ENCODE measurements at places on chromosomes 5 and 9.
A peak's percentile ranks its signal among the peaks of the same experiment; 100 is the strongest.

DNA sequence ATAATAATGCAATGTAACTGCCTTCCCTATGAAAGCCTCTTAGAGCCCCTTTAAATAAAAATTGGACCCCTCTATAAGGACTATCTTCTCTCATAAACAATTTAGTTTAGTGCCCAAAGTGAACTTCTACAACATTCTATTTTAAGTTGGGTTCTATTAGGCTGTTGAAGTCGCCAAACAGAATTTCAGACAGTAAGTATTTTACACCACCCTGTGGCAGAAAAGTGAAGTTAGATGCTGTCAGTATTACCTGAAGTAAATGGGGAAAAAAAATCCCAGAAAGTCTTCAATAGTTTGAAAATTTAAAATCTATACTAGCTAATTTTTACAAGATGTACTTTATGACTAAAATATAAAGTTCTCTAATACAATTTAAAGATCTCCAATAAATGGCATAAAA lies 29.5 kb downstream of the CAAP1 start:
- no peak for DNase-seq

- DNase-seq = no peak
Observed at GRCh38 chr5:35186749-35187148, 43.5 kb downstream of the PRLR start.

GRCh38 chr9:135297456-135298075 lies 182.0 kb upstream of the PPP1R26 start:
- no peak for DNase-seq

GRCh38 chr9:69621730-69622460 lies 50.3 kb downstream of the APBA1 start:
- no peak for DNase-seq

DNA sequence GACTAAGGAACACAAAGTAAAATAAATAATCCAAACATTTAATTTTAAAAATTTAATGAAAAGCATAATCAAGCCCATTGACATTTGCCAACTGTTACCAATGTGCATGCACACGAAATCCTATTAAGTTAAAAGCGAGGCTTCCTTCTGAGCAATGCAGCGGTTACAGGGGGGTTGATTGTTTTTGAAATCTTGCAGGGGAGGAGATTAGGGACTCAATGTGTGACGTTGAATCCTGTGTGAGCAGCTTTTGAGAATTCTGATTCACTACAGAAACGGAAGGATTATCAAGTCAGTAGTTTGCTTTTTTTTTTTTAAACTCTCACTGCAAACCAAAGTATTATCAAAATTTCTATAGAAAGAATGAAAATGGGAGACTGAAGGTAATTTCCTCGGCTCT lies 109.5 kb downstream of the PRKACG start:
- no peak for DNase-seq

DNA sequence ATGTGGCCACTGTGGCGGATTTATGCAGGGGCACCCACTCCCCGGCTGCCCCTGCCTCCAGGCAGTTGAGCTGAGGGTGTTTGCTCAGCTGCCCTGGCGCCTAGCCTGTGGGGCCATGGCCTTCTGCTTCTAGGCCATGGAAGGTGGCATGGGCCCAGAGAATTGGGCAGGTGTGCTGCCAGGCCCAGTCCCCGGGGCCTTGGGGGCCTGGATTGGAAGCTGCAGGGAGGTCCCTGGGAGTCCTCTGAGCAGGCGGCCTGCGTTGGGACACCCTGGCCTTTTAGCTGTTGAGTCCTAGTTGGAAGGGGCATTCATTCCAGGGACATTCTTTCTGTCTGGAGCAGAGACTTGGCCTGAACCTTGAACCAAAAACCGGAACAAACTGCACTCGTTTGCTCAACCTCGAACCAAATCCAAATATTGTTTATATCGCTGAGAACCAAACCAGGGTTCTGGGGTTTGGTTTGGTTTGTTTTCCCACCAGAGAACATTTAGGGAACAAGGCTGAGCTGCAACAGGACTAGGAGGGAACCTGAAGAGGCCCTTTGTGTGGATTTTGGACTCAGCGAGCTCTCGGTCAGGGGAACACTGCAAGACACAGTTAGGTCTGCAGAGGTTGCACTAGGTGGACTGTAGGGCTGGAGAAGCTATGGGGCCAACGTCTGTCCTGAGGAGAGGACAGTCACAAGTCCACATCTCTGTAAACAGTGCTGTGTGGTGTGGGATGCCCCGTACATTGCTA lies 116.8 kb downstream of the BOD1 start:
- DNase-seq = no peak

- no peak for DNase-seq
Observed at GRCh38 chr5:113264046-113264445, 170.7 kb downstream of the TSSK1B start.

DNA sequence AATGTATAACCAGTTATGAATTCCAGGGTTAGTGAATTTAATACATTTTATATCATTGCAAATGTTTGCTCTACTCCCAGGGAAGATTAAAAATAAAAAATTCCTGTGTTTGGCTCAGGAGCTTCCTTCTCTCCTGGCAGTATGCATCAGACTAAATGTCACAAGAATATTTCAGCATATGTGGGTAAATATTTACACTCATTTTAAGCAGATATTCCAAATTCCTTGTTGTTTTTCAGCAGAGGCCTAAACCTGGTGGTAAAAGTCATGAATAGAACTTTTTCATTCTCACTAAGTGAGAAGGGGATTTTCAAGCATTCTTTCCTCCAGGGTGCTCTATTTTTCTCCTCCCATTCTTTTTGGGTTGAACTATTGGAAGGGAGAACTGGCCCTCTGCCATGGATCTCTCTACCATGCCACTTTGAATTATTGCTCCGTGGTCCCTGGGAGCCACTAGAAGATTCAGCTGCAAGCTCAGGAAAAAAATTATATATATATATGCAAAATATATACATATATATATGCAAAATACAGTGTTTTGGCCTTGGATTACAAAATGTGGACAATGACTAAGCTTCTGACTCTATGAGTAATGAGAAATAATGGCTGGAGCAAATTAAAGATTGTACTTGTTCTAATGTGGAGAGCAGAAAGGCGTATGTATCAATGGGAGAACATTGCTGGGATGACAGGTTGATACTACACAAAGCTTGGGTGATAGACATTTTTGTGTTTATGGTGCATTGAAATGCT lies 180.6 kb upstream of the PAPPA start:
- no peak for DNase-seq

DNA sequence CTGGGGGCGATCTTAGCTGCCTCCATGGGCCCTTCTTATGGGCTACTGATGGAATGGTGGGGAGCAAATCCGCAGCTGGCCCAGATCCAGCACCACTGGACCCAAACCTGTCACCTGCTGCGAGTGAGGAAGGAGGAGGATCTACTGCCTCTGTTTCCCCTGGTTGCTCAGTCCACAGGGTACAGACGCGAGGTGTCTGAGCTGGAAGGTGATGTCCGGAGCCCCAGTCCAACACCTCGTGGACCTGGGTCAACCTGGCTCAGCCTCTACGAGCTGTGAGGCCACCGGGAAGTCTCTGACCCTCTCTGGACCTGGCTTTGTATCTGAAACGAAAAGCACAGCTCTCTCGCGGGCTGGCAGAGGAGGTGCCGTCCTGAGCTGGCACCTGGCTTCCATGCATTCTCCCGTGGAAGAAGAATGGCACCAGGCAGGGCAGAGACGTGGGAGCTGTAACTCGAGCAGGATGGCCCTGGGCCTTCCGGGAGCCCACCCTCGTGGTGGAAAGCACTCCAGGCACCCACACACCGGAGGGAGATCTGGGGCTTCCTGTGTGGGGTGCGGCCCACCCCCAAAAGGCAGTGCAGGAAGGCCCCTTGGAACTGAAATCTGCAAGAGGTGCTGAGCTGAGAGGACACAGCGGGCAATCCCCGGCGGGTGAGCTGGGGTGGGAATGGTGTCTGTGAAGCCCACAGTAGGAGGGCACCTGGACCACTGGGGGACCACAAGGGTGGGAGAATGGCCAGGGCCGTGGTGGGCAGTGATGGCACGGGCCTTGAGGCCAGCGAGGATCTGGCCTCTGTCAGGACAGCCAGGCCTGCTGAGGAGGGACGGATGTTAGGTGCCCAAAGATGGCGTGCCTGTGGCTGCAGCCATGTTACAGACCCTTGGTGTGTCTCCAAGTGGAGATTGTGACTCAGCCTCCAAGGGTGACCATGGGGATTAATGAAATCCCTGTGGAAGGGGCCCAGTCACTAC lies 133.4 kb downstream of the OLFM1 start:
- DNase-seq = no peak

DNA sequence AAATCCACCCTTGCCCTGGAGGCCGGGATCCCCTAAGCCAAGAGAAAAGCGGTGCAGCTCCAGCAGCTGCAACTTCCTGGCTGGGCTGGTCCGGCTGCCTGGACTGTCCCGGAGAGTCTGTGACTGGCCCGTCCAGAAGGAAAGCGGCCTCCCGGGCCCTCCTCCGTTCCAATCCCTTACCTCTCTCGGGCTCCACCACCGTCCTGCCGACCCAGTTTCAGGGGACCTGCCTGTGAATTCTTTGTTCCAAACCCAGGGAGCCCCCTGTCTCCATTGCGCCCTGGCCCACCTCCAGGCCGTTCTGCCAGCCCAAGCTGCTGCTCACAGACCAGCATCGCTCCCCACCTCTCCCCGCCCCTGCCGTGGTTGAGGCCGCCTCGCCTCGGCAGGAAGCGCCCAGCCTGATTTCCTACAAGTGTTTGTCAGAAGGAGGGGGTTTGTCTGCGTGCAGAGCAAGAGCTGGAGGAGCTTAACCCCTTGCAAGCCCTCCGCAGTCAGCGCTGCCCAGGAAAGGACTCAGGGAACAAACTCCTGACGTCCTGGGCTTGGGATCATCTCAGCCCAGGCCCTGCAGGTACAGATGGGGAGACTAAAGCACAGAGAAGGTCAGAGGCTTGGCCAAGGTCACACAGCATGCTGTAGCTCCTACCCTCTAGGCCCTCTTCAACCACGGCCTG lies at the start of gene AKNA:
AKNA (minus strand) TSS at position 303 of the 677 bp plus-strand sequence. CDS start 6,649 bp downstream, outside the sequence.
- DNase-seq = peak; percentile 70

All from stimulated activated CD8-positive, alpha-beta memory T cell treated with anti-CD3 and anti-CD28 coated beads, Interleukin-4, amount 100 ng/mL, for 4 hours (primary cell).